ENCODE measurements at places on chromosomes 11 and 22. TPM values are rescaled to one million over a fixed set of nuclear protein-coding genes. Genes with fewer than 3 reads are reported as not detected.

DNA sequence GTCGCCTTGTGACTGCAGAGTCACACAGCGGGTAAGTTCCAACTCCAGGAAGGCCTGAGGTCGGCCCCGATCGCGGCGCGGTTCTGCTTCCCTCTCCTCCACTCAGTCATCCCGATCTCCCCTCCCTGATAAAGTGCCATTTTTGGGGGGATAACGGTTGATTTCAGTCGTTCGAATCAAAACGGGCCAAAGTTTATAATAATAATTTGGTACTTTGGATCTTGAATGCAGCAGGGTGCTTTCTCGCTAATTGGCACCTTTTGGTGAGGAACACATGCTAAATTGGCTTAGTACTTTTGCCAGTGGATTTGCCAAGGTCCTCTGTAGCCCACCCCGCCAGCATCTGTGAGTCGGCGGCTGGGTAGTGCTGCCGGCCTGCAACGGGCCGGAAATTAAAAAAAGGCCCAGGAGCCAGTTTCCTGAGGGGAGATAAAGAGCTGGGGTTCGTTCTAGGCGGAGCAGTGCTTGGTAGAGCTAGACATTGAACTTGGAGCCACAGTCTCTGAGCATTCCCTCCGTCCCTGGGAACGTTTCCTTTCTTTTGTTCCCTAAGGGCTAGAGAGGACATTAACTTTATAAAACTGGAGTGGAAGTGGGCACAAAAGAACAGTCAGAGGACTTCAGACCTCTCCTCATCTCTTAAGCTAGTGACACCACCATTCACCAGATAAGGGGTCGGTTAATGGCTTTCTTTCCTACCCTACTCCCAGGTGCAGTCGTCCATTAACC lies 997 bp downstream of the UBE2L3 start:
- ATAC-seq: peak; percentile 43

The BACE1-AS gene
- 15.8 TPM for total RNA-seq

GRCh38 chr22:36722055-36722454 lies 18.5 kb upstream of the CACNG2 start:
- no peak for ATAC-seq

DNA sequence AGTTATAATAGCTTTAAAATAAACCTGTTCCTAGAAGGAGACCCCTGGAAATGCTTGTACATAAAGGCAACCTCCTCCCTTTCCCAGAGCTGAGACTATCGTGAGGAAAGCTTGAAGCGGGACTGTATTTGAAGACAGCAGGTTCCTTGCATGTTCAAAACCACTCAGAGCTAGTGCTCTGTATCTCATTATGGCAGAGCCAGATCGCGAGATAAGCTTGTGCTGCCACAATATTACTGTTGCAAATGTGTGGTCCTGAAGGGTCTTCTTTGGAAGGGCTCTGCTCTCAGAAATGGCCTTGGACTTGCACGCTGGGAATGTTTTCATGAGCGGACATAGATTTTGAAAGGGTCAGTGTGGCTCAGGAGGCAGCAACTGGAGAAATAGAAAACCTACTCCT lies 168.2 kb downstream of the KIRREL3 start:
- ATAC-seq: peak; percentile 20

DNA sequence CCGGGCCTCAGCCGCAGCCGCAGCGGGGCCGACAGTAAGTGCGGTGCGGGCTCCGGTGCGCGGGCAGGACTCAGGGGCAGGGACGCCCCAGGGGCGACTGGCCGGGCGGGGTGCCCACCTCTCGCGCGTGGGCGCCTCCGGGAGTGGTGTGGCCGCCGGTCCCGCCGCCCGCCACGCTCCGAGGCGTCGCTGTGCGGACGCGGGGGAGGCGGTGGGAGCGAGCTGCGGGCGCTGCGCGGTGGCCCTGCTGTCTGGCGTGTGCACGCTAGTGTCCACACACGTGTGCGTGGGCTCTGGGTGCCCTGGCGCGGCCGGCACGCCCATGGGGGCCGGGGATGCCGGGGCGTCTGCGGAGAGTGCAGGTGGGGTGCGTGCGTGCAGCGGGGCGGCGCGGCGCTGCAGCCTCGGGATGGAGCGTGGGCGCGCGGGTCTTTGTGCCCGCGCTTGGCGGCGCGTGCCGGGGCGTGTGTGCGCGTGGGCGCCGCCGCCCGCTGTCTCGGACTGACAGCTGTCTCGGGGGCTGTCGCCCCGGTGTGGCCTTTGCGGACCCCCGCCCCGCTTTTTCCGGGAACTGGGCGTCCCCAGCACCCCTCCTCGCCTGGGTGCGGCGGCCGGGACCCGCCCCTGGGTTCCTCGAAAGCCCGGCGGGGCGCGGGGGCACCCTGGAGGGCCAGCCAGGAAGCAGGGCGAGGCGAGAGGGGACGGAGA lies 804 bp downstream of the KCNK4 start:
- ATAC-seq: peak; percentile 49

- no peak for ATAC-seq
These were observed 26.1 kb upstream of the SMIM38 start for GRCh38 chr11:69129647-69130046.

- no peak for ATAC-seq
These were observed 20.0 kb downstream of the SELENOO start for GRCh38 chr22:50220603-50221409.

- ATAC-seq: no peak
These were observed 6.4 kb downstream of the BAIAP2L2 start for GRCh38 chr22:38104084-38104483.

The SLC39A13 gene
- 14.8 TPM for total RNA-seq

- ATAC-seq: no peak
These were observed 71.2 kb upstream of the PRR5 start for GRCh38 chr22:44630826-44631225.

DNA sequence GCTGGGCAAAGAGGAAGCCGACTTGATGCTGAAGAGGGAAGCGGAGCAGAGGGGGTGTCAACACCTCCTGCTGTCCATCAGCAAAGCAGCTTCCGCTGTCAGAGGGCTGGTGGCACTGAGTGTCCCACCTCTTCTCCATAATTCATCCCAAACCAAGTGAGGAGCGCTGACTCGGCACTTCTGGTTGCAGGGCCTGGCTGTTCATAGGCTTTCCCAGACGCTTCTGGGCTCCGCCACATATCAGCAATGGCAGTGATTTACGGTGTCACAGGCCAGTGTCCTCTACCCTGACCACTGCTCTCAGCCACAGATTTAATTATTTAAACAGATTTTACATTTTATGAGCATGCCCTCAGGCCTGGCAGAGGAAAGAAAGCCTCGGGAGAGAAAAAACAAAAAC lies 70.1 kb upstream of the TENM4 start:
- peak; percentile 96 for ATAC-seq

GRCh38 chr11:62607714-62608113 lies 4.9 kb downstream of the EML3 start:
- ATAC-seq: no peak

All from motor neuron (in vitro differentiated cells).